ENCODE measurements at places on chromosomes 13 and 19.

- DNase-seq: no peak
Observed at GRCh38 chr19:33798681-33799111, 2.0 kb downstream of the KCTD15 start.

DNA sequence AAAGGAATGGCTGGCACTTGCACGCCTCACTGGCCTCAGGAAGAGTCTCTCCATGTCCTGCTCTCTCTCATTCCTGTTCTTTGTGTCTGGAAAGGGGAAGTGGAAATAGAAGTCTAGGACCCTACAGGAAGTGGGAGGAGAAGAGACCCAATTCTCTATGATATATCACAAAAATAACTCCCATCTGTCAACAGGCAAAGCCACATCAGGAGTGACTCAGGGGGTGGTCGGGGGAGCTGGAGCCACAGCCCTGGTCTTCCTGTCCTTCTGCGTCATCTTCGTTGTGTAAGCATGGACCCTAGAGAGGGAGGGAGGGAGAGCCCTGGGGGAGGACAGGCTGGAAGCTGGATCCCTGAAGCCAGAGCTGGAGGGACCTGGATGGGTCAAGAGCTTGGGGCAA, 3.0 kb downstream of the SIGLEC9 start:
- DNase-seq: no peak

GRCh38 chr19:18605546-18606280, 886 bp downstream of the CRLF1 start:
- DNase-seq: no peak

DNA sequence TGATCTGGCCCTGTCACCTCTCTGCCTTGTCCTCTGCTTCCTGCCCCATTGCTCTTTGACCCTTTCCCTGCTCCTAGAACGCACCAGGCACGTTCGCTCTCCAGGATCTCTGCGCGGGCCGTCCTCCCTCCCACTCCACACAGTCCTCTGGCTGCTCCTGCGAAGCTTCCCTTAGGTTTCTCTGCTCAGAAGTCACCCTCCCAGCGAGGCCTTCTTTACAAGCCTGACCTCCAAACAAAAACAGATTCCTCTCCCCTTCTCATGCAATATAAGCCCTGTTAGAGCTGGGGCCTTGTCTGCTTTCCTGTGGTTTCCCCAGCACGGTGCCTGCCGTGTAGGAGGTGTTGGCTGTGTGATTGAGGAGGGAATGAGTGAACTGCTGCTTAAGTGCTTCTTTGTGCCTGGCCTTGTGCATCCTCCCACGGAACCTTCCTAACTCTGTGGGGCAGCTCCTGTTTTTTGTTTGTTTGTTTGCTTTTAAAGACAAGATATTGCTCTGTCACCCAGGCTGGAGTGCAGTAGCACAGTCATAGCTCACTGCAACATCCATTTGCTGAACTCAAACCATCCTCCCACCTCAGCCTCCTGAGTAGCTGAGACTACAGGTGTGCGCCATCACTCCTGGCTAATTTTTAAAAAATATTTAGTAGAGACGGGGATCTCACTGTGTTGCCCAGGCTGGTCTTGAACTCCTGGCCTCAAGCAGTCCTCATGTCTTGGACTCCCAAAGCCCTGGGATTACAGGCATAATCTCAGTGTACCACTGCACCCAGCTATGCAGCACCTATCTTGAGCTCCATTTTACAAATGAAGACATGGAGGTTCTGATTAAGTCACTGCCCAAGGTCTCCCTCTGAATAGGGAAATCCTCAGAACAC, 82.0 kb downstream of the SIPA1L3 start:
- peak; percentile 70 for DNase-seq

DNA sequence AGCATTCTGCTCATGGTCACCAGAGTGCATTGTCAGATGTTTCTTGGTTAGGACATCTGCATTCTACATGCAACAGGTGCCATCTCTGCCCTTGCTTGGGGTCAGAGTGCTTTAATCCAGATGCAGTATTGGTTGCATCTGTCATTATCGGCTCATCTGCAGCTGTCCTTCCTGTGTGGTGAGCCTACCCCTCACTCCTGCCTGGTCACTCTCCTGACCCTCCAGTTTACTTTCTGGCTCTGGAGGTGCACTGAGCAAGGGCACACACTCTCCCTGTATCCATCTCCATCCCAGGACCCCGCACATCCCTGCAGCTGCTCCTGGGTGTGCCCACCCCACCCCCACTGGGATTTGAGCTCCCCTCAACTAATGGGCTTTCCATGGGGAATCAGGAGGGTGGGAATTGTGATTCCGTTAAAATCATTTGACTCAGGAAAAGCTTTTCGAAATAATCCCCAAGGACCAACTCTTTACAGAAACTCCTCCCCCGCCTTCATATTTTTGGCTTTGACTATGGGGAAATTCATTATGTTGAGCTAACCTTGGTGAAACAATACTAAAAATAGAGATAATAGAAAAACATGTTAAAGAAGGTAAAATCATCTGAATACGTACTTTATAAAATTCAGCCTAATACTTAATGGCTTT, 70.2 kb downstream of the COL4A2 start:
- no peak for DNase-seq
